ENCODE measurements at places on chromosomes 12 and 14.

GRCh38 chr12:27096420-27096819 is 14.0 kb upstream of the C12orf71 start:
- DNase-seq, result no peak

GRCh38 chr12:63862187-63862968 is 17.9 kb downstream of the SRGAP1 start:
- DNase-seq, result no peak

- peak; percentile 47 for DNase-seq
Observed at GRCh38 chr12:93990832-93991803, 157.3 kb upstream of the PLXNC1 start.

DNA sequence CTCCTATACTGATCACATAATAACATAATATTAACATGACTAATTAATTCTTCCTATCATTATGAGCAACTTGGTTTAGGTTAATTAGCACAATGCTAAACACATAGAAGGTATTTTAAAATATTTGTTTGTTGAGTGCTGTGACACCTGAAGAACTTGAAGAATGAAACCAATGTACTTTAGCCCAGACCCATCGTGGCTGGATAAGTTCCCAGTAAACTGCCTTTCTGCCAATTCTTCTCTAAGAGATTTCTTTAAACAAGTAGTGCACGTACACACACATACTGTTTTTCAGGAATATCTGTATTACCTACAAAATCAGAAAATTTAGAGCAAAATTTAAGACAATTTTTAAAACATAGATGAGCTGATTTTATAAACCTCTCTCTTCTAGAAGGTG is 207.4 kb upstream of the SSTR1 start:
- DNase-seq, result no peak

GRCh38 chr14:76771437-76771980 is 10.2 kb downstream of the VASH1 start:
- no peak for DNase-seq

DNA sequence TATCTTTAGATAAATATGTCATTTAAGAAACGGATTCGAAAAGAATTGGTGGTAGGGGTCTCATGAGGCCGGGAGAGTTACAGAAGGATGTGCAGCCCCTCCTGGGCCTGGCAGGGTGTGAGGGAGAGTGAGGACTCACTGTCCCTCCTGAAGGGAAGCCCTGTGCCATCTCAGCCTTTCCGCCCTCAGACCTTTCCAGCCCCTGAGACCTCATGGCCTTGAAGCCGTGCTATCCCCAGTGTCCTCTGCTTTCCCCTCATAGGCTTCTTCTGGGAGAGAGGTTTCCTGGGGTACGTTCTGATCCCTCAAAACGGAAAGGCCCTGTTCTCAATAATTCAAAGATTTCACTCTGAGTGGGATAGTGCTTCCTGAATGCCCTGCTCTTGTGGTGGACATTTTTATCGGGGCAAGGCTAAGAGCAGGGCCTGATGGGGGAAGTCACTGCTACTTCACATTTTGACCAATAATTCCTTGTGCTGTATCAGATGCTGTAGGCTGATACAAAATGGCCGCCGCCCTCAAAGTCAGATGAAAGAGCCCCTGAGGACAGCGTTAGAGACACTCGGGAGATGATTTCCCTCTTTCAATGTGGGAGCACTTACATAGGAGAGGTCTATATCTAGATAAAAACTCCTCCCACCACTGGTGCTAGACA is 1.3 kb downstream of the CD4 start:
- no peak for DNase-seq

DNA sequence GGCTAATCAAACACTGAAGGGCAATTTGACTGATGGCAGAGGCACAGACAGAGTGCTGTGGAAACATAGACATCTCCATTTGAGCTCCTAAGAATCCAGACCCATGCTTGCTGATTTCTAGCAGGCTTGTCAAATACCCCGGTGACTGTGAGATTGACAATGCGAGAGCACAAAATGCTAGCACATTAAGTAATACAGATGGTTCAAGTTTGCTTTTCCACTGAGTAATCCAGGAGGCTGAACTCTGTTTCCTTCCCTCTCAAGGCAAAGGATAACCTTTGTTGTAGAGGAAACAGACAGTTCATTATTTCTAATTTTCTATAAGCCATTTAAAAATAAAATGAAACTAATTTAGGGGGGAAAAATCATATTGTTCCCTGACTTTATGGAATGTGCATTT is 256.5 kb upstream of the CRY1 start:
- no peak for DNase-seq

GRCh38 chr12:8554451-8555195 is 13.9 kb upstream of the CLEC4E start:
- no peak for DNase-seq
